ENCODE measurements at places on chromosomes 12 and 14.

- DNase-seq: no peak
These were observed 22.6 kb upstream of the KIF26A start for GRCh38 chr14:104115691-104116287.

GRCh38 chr12:45314770-45315169, 98.9 kb downstream of the ANO6 start:
- no peak for DNase-seq

DNA sequence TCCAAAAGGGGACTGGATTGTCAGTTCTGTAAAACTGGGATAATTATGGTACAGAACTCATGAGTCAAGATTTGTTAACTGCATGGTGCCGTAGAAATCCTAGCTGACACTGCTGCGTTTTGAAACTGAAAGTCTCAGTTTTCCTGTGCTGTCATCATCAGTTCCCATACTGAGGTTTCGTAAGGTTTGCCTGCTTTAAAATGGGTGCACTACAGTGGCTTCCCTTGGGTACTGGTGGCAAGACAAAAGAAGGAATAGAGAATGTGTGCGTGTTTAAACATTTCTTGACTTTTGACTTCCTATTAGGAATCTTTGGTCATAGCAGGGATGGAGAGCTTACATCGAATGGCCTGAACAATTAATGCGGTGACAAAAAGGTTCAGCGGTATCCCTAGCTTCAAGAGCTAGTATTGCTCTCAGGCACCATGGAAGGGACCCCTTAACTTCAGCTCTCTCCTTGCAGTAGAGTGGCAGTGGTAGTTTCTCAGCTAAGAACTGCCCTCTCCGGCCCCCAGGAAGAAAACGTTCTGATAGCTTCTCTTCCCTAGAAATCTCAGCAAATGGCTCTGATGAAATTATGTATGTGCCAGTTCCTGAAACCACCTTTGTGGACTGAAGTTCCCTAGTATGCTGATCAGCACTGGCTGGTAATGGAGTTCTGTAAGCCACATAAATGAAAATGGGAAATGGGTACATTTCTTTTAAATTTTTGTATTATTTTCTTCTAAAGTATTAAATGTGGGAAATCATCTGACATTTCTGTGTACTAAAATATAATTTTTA, 28.9 kb downstream of the ANO6 start:
- no peak for DNase-seq

GRCh38 chr12:132218527-132218875, 74.2 kb downstream of the NOC4L start:
- no peak for DNase-seq

DNA sequence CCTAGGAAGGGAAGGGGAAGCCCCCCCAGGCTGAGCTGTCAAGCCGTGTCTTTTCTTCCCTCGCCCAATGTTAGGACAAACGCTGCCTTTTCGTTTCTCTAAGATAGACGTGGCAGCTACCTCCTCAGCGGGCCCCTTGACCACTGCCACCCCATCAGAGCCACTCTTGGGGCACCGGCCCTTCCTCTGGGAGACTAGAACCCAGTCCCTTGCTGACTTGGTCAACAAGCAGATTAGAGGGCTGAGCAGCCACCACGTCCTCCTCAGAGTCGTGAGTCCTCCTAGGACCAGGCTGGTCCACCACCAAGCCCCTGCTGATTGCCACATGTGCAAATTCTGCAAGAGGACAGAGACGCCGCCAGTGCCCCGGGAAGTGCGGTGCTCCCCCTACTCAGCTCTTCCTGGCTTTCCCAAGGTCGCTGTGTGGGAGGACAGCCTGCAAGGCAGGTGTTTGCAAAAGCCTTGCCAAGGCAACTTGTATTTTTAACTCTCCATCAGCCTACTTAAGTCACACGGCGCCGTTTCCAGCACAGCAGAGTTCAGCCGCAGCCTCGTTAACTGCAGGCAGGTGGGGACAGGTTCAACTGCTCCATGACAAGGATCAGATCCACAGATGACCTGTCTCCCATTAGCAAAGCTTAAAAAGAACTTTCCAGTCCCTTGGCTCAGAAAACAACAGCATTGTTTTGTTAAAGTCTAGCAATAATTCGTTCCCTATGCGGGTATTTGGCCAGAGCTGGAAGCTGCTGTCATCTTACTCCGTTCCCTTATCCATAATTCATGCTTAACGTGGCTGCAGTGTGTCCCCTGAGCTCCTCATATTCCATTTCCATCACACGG, 65.6 kb downstream of the TESC start:
- no peak for DNase-seq

- DNase-seq: no peak
These were observed 392.8 kb downstream of the SEC23A start for GRCh38 chr14:38710196-38710595.

- no peak for DNase-seq
These were observed 32.0 kb upstream of the CCDC60 start for GRCh38 chr12:119302451-119303080.

GRCh38 chr12:111408686-111409402, 3.1 kb downstream of the SH2B3 start:
- no peak for DNase-seq

DNA sequence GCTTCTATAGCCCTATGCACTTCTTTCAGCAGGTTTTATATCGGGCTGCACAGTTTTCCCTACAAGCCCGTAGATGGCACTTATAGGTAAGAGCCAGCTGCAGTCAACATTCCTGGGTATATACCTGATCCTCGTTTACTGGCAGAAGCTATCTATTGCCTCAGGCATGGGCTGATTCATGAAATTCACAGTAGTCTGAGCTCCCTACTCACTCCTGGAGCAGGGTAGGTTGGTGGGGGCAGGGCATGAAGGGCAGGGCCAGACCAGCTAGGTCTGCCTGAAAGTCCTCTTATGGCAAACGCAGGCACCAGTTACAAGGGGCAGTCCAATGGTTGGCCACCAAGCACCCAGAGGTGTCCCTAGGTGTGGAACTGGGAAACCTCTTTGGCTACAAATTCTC, 345.8 kb downstream of the RPS29 start:
- DNase-seq: no peak

- DNase-seq: no peak
These were observed 26.4 kb downstream of the TM7SF3 start for GRCh38 chr12:26987634-26988424.

Measured in stimulated activated CD4-positive, alpha-beta T cell treated with anti-CD3 and anti-CD28 coated beads, Interleukin-1b, Interleukin-23, amount 100 ng/mL, for 1 hour (primary cell).